Activated T-cell treated with anti-CD3 and anti-CD28 coated beads, Interleukin-2, amount 50 U/mL, for 4 hours (primary cell): ENCODE measurements at places on chromosomes 11 and 22.

DNA sequence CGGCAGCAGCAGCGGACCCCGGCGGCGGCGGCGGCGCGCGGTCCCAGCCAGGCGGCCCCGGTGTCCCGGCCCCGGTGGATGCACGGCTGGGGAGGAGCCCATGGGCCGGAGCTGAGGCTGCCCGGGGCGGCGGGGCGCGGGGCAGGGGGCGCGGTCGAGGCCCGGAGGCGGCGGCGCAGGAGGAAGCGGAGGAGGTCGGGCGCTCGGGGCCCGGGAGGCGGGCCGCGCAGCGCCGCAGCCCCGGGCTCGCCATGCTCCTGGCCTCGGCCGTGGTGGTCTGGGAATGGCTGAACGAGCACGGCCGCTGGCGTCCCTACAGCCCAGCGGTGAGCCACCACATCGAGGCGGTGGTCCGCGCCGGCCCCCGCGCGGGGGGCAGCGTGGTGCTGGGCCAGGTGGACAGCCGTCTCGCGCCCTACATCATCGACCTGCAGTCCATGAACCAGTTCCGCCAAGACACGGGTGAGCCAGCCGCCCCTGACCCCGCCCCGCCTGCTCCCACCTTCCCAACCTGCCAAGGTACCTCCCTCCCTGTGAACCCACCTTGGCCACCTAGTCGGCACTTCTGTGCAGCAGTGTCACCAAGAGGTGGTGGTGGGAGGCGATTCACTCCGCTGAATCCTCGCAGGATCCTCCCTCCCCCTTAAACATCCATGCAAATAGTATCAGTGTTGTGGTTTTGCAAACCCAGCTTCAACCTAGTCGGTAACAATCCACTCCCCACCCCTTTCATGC lies 580 bp downstream of the DTX4 start:
- peak; percentile 10 for DNase-seq

DNA sequence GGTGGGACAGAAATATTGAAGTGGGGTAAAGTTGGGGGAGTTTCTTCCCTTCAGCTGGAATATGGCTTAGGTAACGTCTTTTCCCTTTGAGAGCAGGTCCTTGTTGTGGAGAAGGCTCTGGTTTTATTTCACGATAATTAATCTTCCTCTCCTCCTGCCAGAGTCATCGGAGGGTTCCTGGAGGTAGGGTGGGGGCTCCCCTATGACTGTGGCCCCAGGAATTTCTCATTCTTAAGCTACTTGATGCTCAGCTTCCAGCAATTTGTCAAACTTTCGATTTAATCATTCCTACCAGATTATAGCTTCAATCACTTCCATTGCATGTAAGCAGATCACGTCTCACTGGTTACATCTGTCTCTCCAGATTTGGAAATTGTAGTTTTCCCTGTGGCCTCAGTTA lies 242.8 kb upstream of the PLET1 start:
- no peak for DNase-seq

DNA sequence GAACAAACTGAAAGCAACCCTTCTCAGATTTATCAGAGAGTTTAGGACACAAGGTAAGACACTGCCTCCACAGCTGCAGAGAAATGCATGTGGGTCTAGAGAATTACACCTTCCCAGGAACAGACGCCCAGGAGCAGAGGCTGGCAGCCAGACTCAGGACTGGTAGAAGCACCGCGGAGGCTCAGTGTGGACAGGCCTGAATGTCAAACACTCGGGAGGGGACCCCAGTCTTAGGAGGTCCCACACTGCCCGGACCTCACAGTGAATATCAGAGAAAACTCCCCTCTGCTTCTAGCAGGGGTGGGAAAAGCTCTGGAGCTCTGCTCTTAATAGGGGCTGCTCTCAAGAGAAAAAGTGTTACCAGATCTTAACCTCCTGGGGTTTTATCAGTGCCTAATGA lies 952.7 kb downstream of the BRD1 start:
- no peak for DNase-seq

DNA sequence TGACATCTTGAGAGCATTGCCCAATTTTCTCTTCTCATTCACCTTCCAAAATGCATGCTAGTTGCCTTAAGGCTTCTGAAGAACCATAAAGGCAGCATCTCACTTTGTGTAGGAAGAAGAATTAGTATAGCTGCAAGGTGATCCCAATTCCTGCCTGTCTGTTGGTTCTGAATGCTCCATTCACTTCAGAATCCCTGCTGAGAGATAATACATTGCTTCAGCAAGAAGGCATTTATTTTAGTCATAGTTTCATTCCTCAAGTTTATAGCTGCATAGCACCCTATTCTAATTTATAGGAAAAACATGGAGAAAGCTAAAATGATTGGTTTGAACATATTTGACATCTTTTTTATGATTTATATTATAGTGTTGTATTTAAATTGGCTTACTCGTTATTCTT lies 181.3 kb downstream of the METTL15 start:
- DNase-seq = no peak

DNA sequence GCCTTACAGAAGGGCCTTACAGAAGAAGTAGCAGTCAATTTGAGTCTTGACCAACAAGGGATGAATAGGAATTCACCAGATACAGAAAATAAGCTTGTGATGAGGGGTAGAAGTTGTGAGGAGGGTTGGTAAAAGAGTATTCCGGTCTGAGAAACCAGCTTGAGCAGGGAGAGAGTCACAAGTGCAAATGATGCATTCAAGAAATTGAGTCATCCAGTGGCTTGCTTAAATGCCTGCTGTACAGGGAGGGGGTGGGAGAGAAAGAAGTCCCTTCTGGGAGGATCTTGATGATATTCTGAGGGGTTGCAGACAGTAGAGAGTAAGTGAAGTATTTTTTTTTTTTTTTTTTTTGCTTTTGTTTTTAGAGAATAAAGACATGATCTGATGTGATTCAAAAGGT lies 9.2 kb downstream of the CCKBR start:
- DNase-seq = no peak

DNA sequence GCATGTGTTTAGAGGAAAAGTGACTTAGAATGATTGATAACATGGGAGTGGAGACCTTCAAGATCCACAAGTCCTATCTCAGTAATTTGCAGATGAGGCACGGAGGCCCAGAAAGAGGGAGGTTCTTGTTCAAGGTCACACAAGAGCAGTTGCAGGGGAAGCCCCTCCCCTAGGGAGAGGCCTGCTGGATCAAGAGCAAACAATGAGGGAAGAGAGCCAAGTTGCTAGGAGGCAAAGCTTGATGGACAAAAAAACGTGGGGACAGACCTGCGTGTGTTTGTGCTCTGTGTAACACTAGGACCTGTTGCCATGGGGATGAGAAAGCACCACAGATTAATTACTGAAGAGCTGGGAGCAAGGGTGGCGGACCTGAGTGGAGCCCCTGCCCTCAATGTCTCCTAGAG lies 6.4 kb upstream of the MFRP start:
- DNase-seq = no peak
